ENCODE measurements at places on chromosomes 3 and 15.

- no peak for DNase-seq
These were observed 424.1 kb downstream of the ZNF385D start for GRCh38 chr3:21326704-21327475.

GRCh38 chr15:23877502-23878412 is 190.7 kb upstream of the NDN start:
- peak; percentile 71 for DNase-seq

- no peak for DNase-seq
These were observed 61.5 kb downstream of the SLCO2A1 start for GRCh38 chr3:133967992-133968892.

DNA sequence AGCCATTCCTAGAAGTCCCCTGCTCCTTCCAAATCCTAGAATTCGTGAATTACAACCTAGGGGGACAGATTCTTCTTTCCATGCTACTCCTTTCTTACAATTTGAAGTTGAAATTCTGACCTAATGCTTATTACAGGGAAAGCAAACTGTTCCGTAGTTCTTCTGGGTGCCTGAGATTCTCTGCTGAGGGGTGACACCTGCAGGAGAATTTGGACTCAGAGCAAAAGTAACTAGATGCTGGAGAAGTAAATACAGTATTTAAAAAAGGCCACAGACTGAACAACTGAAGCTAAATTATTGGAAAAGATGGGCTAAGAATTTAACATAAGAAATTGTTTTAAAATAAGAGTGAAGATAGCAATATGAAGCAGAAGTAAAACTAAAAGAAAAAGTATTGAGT is 37.9 kb downstream of the ACAD9 start:
- DNase-seq, result no peak

- DNase-seq, result peak; percentile 78
These were observed 643 bp downstream of the ABCC5 start for GRCh38 chr3:184016811-184017671.

GRCh38 chr3:11764931-11765363 is 81.7 kb downstream of the TAMM41 start:
- no peak for DNase-seq

GRCh38 chr15:66721501-66721937 is 19.5 kb downstream of the SMAD6 start:
- DNase-seq, result no peak

- no peak for DNase-seq
These were observed 342.7 kb upstream of the SATB1 start for GRCh38 chr3:18767756-18768303.

DNA sequence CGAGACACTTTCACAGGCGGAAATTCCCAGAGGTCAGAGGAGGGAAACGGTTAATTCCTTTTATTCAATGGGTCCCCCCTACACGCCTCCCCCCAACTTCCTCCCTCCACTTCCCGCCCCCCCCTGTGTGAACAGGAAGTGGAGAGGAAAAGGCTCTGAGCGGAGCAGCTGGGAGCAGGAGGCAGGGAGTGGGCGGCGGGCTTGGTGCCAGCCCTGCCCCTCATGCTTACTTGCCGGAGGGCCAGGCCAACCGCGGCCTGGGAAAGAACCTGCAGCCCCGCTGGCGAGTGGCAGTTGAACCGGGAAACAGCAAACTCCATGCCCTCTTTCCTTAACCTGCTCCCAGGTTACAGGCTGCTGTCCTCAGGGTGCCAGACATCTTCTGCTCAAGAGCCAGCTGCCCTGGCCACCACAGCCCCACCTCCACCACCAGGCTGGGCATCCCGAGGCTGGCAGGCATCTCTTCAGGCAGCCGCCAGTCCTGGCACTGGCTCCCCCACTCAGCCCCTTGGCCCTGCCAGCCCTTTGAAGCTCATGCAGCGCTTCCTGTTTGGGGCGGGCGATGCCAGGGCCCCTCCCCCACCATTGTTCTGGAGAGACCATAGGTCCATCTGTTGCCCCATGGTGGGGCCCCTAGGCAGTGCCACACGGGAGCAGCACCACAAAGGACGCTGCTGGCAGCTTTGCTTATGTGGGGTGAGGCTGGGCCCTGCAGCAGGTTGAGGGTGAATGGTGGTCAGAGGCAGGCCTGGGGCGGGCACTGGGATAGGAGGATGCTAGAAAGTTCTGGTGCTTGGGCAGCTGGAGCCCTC is 12.9 kb downstream of the VPS18 start:
- peak; percentile 73 for DNase-seq

GRCh38 chr3:11522398-11522715 is 121.4 kb downstream of the VGLL4 start:
- DNase-seq, result no peak

GRCh38 chr3:22159004-22159695 is 408.1 kb upstream of the ZNF385D start:
- no peak for DNase-seq

GRCh38 chr3:50623840-50624474 is 7.0 kb downstream of the MAPKAPK3 start:
- DNase-seq, result no peak

- DNase-seq, result no peak
These were observed 31.1 kb downstream of the DNAJB8 start for GRCh38 chr3:128435561-128435960.

GRCh38 chr3:23873941-23874340 is 42.8 kb downstream of the NKIRAS1 start:
- no peak for DNase-seq

DNA sequence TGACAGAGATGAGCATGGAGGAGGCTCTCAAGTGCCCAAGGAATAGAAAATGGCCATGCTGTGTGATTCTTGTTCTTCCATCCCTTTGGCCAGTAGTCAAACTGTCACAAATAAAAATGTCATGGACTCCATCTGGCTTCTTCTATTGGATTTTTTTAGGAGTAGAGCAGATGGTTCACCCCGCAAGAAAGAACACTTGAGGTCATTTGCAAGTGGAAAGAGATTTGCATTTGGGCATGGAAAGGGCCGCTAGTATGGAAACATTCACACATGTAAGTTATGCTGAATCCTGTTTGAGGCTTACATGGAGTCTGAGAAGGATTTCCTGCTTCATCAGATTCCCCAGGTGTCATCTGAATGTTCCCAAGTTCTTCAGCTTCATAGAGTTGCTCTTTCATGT is 53.1 kb upstream of the CFAP161 start:
- DNase-seq, result no peak

- DNase-seq, result no peak
These were observed 21.8 kb upstream of the SLC25A38 start for GRCh38 chr3:39361252-39361927.

- DNase-seq, result no peak
These were observed 90.5 kb downstream of the LRRC3B start for GRCh38 chr3:26713091-26713490.

DNA sequence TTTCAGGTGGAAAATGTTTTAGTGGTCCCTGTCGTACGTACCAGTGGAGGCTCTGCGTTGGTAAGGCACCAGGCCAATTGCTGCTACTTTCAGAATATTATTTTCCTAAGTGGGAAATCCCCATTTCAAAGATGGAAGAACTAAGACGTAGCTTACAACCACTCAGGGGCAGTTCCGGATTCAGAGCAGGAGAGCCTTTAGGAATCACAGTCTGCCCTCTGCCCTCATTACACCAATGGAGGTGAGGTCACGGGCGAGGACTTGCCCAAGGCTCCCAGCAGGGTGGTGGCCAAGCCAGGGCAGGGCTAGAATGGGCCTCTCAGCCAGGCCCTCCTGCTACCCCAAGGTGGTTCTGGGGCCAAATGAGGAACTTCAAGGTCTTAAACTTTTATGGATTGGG is 72.6 kb downstream of the RASGRF1 start:
- no peak for DNase-seq

GRCh38 chr15:60213377-60214000 is 184.3 kb downstream of the ANXA2 start:
- no peak for DNase-seq

GRCh38 chr15:97995881-97996603 is 35.5 kb downstream of the ARRDC4 start:
- no peak for DNase-seq

DNA sequence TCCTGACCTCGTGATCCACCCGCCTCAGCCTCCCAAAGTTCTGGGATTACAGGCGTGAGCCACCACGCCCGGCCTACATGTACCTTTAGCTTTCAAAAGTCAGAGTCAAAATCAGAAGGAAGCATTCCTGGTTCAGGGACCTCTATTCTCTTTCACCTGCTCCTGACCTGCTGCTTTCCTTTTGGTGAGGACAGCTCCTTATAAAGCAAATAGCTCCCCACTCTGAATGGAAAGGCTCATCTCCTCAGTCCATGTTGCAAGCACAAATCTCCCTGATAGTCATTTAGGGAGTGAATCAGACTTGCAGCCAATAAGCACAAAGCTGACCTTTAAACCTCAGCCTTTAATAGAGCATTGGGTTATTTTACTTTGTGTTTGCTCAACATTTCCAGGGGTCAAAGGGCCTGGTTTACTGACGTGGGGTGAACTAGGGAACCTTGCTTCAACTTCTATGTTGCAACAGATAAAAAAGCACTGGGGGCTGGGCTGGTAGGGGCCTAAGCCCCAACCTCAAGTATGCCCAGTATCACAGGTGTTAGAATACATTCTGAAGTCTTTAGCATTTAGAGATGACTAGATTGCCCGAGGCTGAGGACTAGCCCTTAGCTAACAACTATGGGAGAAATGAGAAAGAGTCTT is 43.1 kb downstream of the THRB start:
- no peak for DNase-seq

GRCh38 chr3:19506171-19506570 is 357.9 kb downstream of the KCNH8 start:
- no peak for DNase-seq

DNA sequence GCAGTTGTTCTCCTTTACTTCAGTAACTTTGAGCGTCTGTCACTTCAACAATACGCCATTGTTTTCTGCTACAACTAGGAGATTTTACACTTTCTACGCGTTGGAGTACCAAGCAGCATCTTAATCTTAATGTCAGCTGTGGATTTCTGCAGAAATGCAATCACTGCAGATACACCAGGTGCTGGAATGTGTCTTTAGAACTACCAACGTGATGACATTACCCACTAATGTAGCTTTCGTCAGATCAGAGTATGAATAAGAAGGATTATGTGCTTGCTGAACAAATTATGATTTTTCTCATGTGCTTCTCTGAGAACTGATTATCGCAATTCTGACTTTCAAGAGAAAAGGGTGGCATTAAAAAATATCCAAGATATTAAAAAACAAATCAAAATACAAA is 77.5 kb upstream of the CNTN3 start:
- no peak for DNase-seq

DNA sequence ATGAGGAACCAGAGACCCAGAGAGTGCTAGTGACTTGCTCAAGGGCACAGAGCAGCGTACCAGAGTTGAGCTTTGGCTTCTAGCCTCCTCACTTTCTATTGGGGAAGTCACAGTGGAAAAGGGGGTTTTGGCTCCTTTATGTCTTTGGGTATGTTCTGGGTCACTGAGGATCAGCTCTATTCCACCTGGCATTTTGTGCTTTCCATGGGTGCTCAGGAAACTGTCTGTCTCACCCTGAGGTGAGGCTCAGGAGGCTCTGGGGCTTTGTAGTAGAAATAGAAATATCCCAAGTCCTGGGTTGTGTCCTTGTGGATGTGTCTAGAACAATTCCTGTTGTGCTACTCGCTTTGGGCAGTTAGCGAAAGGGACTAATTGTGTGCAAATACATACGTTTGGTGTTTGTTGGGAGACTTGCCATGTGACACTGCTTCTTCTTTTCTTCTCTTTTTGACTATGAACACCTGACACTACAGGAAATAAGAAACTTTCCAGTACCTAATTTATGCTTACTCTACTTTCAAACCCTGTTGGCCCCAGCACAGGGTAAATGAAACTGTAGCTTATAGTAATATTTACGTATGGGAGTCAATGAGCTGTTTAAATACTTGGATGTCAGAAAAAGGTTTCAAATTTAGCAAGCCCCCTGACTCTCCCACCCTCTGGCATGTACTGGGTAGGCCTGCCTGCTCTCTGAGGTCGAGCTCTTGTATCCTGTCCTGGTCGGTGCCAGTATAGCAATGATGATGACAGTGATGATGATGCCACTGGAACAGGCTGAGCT is 35.6 kb downstream of the SMAD3 start:
- DNase-seq, result no peak

DNA sequence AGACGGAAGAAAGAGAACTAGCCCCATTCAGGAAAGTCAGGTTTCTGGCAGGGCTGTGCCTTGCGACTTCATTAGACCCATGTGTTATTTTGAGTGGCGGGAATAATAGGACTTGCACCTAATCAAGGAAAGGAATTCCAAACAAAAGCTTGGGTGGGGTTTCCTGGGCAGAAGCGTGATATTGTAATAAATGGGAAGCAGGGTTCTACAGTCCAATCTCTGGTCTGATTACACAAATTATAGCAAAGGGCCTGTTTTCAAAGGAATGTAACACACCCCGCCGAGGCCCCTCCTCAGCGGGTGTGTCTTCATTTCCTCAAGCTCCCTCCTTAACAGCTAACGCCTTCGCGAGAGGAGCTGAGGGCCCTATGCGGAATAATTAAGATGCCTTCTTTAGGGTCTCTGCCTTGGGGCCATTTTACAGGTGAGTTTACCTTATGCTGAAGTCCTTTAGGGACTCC is 396.0 kb upstream of the C2CD4B start:
- DNase-seq, result peak; percentile 15

GRCh38 chr15:79673416-79674123 is 223.2 kb downstream of the MTHFS start:
- DNase-seq, result no peak

- DNase-seq, result no peak
These were observed 199.6 kb upstream of the LYSMD4 start for GRCh38 chr15:99932676-99933402.

DNA sequence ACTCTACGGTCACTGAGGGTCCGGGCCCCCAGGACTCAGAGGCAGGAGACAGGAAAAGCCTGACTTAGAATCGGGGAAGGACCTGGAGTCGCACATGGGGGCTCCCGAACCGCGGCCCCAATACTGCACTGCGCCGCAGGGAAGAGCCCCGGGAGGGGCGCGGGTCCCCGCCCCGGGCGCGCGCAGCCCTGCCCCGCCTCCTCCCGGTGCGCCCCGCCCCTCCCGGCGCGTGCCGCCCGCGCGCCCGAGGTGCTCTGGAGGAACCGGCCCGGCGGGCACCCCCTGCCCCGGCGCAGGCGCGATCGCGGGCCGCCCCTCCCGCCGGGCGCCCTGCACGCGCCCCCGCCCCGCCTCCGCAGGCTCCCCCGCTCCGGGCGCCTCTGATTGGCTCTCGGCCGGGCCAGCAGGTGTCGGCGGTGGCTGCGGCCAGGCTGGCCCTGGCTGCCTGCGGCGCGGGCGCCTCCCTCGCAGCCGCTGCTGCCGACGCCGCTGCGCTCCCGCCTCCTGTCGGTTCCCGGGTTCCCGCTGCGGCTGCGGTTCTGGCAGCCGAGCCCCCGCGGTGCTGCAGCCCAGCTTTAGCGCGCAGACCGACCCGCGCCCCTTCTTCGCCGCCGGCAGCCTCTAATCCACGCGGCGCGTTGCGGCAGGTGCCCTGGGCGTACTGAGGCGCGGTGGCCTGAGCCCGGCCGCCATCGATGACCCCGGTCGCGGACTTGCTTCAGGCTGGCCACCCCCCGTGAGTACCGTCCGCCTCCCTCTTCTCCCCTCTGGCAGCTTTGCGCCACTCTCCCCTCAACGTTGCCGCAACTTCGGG is at the start of gene MYRIP:
Gene MYRIP, plus strand, starts transcription at position 429 of the 814 bp plus-strand sequence. CDS start 91,208 bp downstream, outside the sequence.
- DNase-seq, result peak; percentile 82

- no peak for DNase-seq
These were observed 569.6 kb downstream of the AGBL1 start for GRCh38 chr15:86649277-86649676.

Measured in NCI-H2081 (cell line).